ENCODE measurements at places on chromosomes 5 and 9.

- no peak for DNase-seq
Measured at GRCh38 chr9:83106263-83106662, 43.3 kb upstream of the RASEF start.

DNA sequence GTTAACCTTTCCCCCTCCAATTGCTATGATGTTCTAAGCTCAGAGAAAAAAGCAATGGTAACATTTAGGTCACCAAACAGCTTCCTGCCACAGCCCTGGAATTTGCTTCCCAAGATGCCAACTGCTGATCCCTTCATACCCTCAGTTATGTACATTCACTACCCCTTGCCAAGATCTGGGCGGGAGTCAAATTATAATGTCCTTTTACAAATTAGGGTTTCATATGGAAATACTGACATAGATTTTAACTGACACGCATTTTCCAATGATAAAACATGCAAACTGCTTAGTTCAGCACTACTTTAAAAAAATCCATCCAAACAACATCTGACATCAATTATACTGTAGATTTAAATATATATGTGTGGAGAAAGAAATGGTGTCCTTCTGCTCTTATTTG, 5.0 kb downstream of the LOX start:
- DNase-seq = no peak

GRCh38 chr9:78026947-78027346, 4.7 kb downstream of the GNAQ start:
- DNase-seq = no peak

- DNase-seq = no peak
Measured at GRCh38 chr9:93126151-93126781, 7.8 kb downstream of the NINJ1 start.

DNA sequence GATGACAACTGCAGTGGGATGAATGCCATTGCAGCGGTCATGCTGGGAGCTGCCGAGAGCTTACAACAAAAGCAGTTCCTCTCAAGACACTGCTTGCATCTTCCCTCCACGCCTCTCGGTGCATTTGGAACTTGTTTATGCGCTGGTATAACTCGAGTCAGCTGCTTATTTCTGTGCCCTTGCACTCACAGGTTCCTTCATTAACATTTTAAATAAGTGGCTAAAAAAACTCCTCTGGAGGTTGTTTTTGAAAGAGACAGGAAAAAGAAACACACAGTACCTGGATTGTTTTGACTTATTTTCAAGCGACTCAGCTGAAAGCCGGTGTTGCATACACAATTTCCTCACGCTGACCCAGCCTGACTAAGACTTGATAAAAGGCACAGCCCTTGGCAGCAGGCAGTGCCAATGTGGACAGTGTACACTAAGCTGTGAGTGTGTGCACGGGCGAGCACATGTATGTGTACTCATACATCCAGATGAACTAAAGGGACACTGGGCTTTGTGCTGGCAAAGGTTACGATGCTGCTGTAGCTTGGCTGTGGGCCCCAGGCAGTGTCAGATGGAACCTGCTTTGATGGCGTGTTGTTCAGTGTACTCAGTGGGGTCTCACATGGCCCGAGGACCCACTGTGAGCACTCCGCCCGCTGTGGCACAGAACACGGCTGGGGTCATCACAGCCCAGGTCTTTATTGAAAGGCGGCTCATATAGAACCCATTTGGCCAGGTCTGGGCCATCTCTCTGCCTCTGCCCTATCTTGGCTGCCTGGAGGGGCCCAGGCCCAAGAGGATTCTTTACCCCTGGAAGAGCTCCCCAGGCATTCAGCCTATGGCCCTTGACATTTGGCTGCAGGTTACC, 92.3 kb downstream of the ANKRD33B start:
- DNase-seq = no peak

GRCh38 chr5:68060382-68060781, 155.2 kb upstream of the PIK3R1 start:
- no peak for DNase-seq

- no peak for DNase-seq
Measured at GRCh38 chr5:77751328-77752023, 24.7 kb downstream of the TBCA start.

- DNase-seq = no peak
Measured at GRCh38 chr5:67493676-67494075, 297.1 kb upstream of the CD180 start.

GRCh38 chr5:151667083-151667482, 19.6 kb downstream of the SPARC start:
- no peak for DNase-seq

DNA sequence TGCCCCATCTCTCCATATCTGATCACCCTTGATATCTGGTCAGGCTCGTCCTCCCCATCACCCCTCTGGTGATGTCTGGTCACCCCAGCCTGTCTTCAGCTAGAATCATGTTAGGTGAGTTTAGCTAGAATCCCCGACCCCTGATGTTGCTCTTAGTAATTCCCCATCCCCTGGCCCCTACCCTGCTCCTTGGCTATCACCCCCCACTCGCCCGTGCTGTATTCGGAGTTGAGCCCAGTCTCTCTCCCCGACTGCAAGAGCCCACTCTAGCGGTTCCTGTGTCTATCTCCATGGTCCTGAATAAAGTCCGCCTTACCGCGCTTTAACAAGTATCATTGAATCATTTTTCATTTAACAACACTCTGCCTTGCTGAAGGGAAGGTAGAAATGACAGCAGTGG, 33.7 kb downstream of the ADAMTS2 start:
- DNase-seq = no peak

- no peak for DNase-seq
Measured at GRCh38 chr5:86929123-86929766, 311.5 kb downstream of the COX7C start.

DNA sequence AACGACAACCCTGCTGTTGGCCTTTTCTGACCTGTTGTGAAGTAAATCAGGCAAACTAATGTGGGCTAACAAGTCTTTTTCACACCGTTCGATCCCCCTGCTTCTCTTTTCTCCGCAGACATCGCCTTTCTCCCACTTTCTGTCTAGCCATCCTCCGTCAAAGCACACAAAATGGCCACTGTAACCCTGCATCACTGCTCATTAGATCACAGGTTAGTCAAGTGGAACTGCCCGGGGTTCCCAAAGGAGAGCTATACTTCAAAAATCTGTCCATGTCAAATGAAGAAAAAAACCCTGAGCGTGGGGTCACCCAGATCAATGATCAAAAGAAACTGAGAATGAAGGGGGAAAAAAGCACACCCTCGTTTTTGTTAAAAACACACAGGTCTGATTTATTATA, 212.1 kb downstream of the ARL15 start:
- no peak for DNase-seq

DNA sequence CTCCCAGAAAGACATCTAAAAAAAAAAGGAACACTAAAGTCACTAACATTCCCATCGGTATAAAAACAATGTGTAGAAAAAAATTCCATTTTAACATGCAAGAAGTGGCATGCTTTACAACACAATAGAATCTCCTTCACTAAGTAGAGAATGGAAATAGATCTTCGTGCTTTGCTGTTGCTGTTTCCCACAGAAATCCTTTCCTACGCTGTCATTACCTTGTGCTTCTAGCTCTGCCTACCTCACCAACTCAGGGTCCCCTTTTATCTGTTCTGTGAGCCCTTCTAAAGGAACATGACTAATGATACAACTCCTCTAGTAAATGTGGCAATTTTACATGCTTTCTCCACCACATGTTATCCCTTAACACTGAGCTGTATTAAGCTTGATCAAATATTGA, 202.9 kb downstream of the MCTP1 start:
- no peak for DNase-seq

GRCh38 chr5:52870448-52870847, 82.7 kb downstream of the ITGA1 start:
- DNase-seq = no peak

DNA sequence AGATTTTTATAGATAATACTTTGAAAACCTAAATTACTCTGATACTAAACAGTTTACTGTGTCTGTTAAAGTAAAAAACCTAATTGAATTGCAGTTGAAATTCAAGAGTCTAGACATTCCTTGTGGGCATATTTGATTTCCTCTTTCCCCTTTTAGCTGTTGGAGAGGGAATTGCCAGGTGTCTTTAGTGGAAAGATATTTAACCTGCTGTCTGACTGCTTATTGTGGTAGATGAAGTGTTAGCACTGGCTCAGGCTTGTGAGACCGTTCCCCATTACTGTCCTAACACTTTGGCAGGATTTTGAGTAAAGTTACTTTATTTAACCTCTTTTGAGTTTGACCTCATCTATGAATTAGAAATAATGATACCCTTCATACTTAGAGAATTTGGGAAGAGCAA, 16.4 kb downstream of the MAP3K1 start:
- no peak for DNase-seq

DNA sequence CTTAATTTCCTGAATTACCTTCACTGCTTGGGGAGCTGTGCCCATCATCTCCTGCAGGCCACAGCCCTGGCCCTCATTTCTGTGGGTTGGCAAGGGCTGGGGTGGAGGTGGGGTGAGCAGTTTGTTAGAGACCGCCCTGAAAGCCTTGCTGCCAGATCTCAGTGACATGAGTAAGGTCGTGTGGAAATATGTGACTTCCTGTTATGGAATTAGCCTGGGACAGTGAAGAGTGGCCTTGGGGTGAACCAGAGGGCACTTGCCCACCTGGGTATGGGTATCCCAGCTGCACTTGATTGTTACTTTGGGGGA, 2.5 kb upstream of the HNRNPAB start:
- DNase-seq = no peak

GRCh38 chr5:172479034-172479783, 24.9 kb upstream of the SH3PXD2B start:
- peak; percentile 47 for DNase-seq

- no peak for DNase-seq
Measured at GRCh38 chr9:33167972-33168461, 881 bp upstream of the B4GALT1 start.

GRCh38 chr5:666816-667498, 26.2 kb downstream of the TPPP start:
- no peak for DNase-seq

DNA sequence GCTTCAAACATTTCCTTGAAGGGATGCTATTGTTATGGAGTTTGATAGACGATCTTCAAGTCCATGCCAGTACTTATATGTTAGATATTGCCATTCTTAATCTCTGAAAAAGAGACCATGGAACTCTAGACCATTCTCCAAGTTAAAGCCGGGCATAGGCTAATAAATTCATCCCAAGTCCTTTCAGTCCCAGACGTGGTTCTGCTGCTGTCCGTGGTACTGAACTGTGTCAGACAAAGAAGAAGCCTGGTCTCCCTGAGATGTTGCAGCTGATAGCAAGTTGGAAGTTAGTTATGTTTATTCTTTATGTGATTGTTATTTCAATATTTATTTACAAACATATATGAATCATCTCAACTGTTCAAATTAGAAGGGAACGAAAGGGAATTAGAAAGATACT, 158.7 kb downstream of the NMUR2 start:
- DNase-seq = no peak

GRCh38 chr9:125680445-125680844, 26.6 kb downstream of the MAPKAP1 start:
- DNase-seq = no peak

DNA sequence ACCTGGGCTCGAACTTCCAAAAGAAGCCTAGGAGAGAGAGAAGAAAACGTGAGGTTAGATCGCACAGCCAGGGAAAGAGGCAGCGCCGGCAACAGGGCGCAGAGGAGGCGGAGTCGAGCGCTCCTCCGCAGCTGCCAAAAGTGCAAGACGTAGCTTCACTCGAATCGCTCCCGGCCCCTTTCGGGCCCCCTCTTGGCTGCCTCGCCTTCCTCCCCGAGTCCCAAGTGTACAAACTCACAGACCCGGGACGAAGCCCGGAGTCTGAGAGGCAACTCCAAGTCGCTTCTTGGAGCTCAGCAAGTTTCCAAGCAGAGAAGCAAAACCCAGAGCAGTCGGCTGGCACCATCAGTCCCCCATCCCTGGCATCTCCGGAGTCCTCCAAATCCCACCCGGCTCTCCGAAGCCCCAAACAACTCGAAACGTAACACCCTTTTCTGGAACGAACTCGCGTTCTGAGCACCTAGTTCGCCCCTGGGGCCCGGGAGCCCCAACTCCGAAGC, 1.2 kb downstream of the MIER3 start:
- no peak for DNase-seq

GRCh38 chr5:67166460-67167285, 29.9 kb downstream of the CD180 start:
- no peak for DNase-seq

DNA sequence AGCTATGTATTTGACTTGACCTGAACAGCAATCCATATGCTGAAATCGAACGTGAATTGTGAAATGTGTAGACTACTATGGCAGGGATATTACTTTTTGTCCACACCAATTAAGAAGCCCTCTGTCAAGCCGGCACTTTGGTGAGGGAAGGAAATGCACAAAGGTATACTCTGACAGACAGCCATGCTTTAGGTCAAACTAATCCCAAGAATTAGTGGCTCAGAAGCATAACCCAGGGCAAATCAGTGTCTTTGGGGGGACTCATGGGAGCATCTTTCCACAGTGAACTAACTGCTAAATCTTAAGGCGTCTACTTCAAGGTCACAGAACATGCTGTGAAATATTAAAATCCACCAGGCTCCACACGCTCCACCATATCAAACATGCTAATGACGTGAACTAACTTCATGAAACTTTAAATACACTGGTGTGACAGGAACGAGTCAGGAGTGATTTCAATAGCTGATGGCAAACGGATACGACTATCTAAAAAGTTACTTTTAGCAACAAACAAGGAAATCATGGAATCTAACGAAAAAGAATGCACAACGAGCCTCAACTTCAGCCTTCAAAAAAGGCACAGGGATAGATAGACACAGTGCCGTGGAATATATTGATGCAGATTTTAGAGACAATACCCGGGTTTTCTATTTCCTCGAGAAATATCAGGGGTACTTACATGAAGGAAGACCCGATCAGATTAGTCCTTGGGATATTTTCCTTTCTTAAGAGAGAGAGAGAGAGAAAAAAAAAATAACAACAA, 527 bp downstream of the MEF2C start:
- DNase-seq = no peak

- no peak for DNase-seq
Measured at GRCh38 chr5:9716838-9717281, 86.7 kb upstream of the TAS2R1 start.

GRCh38 chr9:106878081-106878837, 15.3 kb downstream of the ZNF462 start:
- no peak for DNase-seq

GRCh38 chr9:27033815-27034403, 28.4 kb upstream of the LRRC19 start:
- no peak for DNase-seq

DNA sequence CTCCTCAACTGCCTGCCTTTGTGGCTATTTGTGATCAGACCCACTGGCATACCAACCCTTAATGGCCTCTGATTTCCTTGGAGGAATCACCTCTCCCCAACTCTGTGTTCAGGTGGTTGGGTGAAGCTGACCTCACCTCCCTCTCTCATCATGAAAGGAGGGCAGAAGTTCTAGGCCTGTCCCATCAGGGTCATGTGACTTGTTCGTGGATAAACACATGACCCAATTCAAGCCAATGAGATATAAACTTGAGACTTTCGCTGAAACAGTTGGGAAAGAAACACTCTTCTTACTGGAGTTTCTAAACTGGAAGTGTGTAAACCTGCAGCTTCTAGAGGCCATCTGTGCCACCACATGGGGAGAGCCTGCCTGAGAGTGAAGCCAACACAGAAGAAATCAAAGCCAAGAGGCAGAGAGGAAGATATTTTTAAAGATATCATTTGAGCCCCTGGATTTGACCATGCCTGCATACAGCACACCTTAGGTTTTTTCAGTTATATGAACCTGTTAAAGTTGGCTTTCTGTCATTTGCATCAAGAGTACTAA, 5.8 kb downstream of the GABBR2 start:
- no peak for DNase-seq

Measured in NCI-H1417 treated with DMSO at 0.1 percent for 48 hours (cell line).